ENCODE measurements at places on chromosomes 5 and 9.

DNA sequence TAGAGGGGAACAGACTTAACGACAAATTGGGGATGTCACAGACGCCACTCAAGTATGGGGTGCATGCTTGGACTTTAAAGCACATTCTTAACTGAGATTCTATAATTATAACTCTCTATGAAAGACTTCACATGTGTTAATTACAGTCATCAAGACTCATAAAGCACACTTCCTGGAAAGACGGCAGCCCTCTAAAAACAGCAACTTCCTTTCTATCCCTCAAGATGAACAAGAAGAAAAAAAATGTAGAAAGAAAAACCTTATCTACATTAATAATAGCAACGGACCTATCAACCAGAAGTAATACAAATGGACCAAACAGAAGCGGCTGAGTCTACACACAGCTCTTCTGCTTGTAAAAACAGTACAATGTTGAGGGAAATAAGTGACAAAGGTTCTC, 21.2 kb downstream of the GNAQ start:
- no peak for DNase-seq

DNA sequence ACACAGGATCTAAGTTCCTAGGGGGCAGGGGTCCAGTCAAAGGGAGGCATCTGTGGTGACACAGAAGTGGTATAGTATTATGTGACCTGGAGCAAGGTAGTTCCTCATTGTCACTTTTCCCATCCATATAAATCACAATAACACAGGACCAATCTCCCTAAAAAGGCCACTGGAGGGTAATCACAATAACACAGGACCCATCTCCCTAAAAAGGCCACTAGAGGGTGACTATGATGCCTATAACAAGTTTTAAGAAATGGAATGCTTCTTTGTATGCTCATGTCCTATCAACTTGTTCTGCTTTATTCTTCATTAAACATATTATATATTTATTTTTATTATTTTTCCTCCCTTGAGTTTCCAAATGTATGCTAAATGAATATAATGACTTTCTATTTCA, 254.6 kb downstream of the ASTN2 start:
- peak; percentile 13 for DNase-seq

DNA sequence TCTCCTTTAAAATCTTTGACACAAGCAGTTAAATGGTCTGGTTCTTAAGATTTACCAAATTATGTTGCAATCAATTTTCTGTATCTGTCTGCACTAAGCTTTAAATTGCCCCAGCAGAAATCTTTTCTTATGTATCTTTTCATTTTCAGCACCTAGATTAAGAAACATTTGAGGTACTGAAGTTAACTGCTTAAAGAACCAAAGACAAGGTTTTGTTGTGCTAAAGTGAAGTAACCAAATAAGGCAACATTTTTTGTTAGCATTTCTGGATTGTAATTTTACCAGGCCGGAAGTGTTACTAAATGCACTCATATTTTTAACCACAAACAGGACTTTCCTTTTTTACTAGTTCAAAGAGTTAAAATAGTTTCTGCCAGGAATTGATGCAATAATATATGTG, 24.1 kb upstream of the MTAP start:
- DNase-seq: no peak

GRCh38 chr5:109167586-109167985, 242.2 kb downstream of the PJA2 start:
- DNase-seq: no peak

GRCh38 chr9:113345671-113346070, 3.7 kb upstream of the BSPRY start:
- DNase-seq: no peak

DNA sequence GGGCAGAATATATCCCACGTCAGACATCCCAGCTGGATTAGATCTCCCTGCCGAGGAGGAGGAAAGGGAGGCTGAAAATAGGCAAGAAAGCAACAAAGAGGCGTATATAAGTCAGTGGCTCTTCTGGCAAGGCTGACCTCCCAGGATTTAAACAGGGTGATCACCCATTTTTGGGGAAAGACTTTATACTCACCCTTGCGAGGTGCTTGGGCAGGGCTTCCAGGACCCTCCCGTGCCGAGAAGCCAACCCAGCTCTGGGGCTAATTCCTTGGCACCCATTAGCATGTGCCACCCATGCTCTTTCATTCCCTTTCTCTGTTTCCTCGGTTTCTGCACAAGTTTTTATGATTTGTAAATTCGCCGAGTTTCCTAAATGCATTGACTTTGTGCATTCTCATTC, 230.2 kb upstream of the IRX2 start:
- no peak for DNase-seq

- no peak for DNase-seq
Measured at GRCh38 chr5:87099968-87100367, 167.7 kb upstream of the RASA1 start.

- DNase-seq: no peak
Measured at GRCh38 chr9:129979071-129979745, 63.8 kb downstream of the FNBP1 start.

GRCh38 chr5:1312206-1312605, 17.3 kb upstream of the TERT start:
- DNase-seq: no peak

DNA sequence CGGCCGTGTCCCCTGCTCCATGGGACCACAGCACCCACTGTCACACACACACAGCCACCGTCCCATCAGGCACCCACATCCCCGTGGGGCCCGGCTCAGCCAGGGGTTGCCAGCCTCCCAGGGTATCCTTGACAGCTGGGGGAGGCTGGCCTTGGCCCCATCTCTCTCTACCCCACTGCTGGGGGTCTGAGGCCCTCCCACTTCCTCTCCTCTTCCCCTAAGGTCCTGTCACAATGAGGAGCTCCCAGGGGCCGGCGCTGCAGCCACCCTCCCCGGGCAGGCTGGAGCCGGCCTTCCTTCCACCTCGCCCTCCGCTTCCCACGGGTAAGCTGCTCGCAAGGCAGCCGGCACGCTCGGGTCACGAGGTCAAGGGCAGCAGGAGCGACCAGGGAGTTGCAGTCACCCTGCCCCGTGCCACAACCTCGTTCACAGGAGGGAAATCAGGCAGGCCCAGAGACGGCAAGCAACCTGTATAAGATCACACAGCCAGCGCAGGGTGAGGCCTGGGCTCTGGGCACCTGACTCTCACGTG, 38.6 kb upstream of the NOTCH1 start:
- no peak for DNase-seq

DNA sequence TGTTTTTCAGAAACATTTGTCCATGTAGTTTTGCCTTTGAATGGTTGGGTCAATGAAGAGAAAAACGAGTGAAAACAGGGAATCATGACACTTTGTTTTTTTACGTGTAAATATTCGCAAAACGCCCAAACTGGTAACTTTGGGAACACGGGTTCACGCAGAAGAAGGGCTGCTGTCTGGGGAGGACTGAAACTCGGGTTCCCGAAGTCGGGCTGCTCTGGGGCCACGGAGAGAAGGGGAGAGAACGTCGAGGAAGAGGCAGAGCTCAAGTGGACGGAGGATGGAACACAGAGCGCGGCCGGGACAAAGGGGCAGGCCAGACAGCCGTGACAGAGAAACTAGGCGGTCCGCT, 478 bp upstream of the SETD9 start:
- DNase-seq: no peak

GRCh38 chr5:130546211-130546610, 618.8 kb downstream of the HINT1 start:
- no peak for DNase-seq

- no peak for DNase-seq
Measured at GRCh38 chr5:67543720-67544270, 347.2 kb upstream of the CD180 start.

GRCh38 chr5:50751064-50751657, 84.7 kb downstream of the PARP8 start:
- DNase-seq: peak; percentile 79

DNA sequence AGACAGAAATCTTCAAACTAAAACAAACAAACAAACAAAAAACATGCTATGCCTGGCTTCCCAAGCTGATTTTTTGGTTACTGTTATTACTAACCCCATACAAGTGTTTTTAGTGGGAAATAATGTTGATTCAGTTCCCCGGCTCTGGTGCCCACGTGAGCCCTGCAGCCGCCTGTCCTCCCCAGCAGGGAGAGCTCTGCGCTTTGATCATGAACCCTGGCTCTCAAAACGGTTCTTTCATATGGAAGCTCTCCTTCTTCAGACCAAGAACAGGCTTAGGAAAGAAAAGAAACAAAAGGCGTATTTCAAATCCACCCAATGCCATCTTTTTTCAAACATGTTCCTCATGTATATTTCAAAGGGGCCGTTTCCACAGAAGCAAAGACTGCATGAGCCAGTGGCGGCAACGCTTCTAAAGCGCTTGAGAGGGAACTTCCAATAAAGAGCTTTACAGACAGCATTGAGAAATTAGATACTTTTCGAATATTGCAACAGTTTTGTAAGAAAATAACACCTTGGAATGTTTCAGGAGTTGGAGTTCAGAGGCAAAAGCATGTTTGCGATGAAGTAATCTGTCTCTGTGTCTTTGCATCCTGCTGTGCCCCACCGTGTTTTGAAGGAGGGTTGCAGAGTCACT, 74.8 kb downstream of the ICE1 start:
- peak; percentile 85 for DNase-seq

DNA sequence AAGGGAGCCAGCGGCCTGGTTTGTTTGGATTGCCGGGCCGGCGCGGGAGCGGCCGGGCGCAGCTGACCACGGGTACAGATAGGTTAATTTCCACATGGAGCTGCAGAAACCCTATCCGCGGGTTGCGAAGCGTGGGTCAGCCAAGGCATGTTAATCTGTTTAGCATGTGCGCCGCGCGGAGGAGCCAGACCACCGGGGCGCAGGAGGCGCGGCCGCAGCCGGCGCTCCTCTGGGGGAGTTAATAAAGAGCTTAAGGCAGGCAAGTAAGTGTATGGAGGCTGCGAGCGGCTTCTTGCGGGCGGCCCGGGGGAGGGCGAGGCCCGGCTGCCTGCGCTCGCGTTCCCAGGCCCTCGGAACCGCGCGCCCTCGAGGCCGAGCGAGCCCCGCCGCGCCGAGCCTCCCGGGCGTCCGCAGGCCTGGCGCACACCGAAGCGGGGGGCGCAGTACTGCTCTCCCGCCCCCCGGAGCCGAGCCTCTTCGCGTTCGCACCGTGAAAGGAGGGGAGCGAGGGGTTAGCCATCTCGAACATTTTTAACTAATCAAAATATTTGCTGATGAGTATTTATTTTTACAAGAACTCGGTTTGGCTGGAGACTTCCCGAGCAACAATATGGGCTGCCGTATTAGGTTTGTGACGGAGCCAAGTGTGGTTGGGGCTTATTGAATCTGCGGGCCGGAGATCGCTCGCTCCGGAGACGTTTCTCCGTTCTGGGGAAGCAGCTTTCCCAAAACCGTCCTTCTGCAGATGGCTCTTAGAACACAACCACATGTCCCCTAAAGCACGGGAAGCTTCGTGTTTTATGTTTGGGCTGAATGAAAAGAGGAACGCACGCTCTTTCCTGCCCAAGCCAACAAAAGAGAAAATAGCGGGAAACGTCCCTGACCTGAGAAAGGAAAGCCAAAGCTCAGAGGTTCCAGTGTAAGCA, 28.8 kb downstream of the FOXD1 start:
- DNase-seq: no peak

GRCh38 chr5:64939772-64940510, 171.2 kb downstream of the CWC27 start:
- no peak for DNase-seq

- no peak for DNase-seq
Measured at GRCh38 chr5:168209997-168210396, 81.4 kb upstream of the WWC1 start.

GRCh38 chr9:119164716-119165115, 204.5 kb downstream of the BRINP1 start:
- DNase-seq: no peak

- peak; percentile 91 for DNase-seq
Measured at GRCh38 chr9:132901858-132902831, 23.4 kb downstream of the SPACA9 start.

- no peak for DNase-seq
Measured at GRCh38 chr5:124843596-124843899, 97.1 kb upstream of the ZNF608 start.

DNA sequence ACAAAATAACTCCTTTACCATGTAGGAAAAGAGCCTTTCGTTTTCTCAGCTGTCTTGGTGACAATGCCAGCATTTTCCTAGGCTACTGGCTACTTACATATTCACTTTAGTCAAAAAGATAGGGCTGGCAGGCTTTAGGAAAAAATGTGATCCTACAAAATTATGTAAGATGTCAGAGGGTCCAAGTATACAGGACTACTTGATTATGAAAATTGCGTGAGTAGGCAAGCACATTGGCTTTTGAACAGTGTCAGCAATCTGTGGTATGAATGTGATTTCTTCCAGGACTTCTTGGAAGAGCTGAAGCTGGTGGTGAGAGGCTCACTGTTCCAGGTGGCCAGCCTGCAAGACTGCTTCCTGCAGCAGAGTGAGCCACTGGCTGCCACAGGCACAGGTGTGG, 22.8 kb downstream of the THBS4 start:
- no peak for DNase-seq

DNA sequence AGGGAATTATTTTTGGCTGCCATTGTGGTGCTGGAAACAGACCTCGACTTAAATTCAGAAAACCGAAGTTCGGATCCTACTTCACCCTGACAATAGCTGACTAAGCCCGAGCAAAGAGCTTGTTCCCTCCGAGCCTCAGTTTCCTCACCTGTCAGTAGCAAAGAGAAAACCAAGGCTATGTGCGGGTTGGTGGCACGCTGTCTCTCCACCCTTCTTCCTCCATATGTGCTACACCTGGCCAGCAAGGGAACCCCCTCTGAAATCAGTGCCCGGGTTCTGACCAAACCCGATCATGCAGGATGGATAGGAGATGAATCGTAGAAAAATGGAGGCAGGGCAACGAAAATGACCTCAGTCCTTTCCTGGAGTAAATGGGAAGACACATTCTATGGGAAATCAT, 16.7 kb upstream of the MSX2 start:
- DNase-seq: no peak

DNA sequence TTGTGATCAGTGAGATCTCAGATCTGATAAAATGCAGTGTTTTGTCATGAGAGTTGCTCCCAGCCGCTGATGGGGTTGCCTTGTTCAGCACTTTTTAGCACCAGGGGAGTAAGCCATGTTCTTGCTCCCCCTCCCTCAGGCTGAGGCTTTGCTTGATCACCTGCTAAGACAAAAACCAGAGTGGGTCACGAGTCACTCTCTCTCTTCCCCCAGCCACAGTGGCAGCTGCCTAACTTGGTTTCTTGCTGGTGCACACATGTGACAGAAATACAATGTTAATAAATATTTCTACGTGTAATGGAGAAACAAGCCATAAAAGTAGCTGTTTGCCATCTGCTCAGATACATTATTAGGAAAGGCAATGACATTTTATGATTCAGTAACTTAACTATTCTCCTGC, 212.4 kb upstream of the DMRT1 start:
- no peak for DNase-seq
